ENCODE measurements at places on chromosomes 3 and 15.

- DNase-seq, result no peak
Observed at GRCh38 chr15:65761210-65761926, 30.7 kb downstream of the DENND4A start.

- DNase-seq, result no peak
Observed at GRCh38 chr3:183252118-183252782, 803 bp upstream of the B3GNT5 start.

- DNase-seq, result no peak
Observed at GRCh38 chr15:43463507-43463906, 29.4 kb downstream of the TP53BP1 start.

- peak; percentile 50 for DNase-seq
Observed at GRCh38 chr3:43389388-43390254, 103.3 kb downstream of the SNRK start.

GRCh38 chr3:72763751-72764440 is 84.3 kb downstream of the SHQ1 start:
- DNase-seq, result no peak

DNA sequence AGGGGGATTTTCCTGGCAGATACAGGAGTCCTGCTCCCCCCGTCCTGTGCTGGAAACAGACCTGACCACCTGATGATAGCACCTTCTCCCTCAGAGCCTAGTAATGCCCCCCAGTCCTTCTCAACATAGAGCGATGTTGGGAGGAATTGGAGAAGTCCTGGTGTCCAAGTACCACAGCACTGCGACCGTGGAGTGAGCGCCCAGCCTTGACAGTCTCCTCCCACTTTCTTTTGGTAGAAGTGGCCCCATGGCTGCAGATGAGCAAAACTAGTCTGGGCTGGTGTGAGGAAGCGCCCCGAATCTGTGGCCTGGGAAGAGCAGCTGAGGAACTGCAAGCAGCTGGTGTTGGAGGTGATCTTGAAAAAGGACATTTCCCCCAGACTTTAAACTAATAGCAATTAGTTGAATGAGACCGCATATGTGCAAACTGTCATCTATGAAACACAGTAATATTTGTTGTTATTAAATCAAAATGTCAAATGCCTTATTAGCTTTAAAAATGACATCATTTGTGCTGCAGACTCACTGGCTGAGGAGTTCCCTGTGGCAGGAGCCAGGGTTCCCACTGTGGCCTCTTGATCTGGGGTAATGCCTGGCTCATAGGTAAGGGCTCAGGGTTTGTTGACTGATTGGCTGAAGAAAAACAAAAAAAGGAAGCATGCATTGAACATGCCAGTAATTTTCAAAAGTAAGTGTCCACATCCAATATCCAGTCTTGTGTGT is 121.8 kb downstream of the CACNA2D3 start:
- DNase-seq, result no peak

DNA sequence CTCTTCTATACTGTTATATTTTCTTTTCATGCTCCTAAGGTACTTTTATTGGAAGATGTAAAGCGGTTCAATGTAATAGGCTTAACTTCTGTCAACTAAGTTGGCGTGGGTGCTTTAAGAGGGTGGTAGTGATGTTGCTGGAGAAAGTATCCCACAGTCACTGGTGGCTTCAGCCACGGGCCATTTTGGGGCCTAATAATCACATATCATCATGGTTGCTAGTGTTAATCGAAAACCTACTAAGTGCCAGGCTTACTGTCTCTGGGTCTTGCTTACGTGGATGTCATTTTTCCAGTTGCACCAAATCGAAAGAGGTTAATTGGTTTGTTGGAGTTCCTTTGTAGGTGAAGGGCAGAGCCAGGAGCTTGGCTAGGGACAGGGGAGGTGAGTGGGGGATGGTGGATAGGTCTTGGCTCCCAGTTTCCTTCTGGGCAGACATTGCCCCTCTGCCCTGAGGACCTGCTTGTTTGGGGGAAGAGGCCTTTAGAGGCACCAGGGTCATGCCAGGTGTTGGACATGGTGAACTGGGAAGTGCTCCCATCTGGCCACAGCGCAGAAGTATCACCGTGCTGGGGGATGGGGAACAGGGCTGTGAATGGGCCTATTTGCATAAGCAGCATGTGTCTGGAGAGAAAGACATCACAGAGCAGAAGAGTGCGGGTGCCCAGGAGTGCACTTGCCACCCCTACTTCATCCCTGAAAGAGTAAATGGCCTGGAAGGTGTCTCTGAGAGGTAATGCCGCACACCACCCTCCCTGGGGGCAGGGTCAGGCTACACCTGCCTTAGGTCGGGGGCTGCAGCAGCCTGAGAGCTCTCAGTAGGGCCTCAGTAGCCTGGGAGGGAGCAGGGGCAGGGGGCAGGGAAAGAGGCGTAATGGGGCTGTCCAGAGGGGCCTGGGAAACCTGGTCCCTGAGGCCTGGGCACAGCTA is 62.4 kb upstream of the POLG start:
- no peak for DNase-seq

- no peak for DNase-seq
Observed at GRCh38 chr3:146491303-146491702, 21.9 kb upstream of the PLSCR2 start.

DNA sequence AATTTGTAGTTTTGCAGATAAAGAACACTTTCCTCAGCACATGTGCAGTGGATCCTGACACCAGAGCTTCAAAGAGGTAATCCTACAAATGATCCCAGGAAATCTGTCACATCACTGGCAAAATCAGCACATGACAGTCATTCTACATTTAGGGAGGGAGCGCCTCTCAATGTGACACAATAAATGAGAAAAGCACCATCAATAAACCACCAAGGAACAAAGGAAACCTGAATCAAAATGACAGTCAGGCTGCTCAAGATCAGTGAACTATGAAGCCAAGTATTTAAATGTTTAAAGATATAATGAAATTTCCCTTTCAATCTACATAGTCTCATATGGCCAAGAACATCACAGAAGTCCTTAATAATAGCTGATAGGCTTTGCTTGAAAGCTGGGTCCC is 119.5 kb downstream of the LRRN1 start:
- DNase-seq, result no peak

GRCh38 chr15:71651750-71652186 is 158.6 kb upstream of the NR2E3 start:
- DNase-seq, result no peak

DNA sequence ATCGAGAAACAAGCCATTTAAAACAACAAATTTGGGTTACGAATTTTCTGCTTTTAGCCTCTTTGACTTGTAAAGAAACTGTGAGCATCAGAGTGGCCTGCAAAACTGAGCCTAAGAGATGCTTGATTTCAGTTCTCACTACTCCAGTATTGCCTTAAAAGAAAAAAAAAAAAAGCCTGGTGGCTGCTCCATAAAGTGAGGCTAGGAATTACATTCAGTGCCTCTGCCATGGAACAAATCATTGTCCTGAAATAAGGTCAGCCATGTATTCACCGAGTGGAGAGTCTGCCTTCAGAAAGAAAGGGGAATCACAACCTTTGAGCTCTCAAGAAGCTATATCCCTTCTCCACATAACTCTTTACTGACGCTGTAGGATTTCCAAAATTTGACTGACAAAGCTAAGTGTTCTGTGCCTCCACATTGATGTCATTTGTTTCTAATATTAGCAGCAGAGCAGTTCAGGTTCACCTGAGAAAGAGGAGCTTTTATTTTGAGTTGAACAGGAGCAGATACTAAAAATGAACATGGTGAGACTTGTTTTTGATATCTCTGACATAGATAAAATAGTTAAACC is 137.3 kb downstream of the SSR3 start:
- DNase-seq, result no peak

DNA sequence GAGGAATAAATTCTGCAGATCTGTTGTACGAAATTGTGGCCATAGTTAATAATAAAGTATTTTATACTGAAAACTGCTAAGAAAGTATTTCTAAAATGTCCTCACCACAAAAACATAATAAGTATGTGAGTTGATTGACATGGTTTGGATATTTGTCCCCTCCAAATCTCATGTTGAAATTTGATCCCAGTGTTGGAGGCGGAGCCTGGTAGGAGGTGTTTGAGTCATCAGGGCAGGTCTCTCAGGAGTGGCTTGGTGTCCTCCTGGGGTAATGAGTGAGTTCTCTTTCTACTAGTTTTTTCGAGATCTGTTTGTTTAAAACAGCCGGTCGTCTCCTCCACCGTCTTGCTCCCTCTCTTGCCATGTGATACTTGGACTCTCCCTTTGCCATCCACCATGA is 424.1 kb upstream of the KCNMB2 start:
- no peak for DNase-seq

DNA sequence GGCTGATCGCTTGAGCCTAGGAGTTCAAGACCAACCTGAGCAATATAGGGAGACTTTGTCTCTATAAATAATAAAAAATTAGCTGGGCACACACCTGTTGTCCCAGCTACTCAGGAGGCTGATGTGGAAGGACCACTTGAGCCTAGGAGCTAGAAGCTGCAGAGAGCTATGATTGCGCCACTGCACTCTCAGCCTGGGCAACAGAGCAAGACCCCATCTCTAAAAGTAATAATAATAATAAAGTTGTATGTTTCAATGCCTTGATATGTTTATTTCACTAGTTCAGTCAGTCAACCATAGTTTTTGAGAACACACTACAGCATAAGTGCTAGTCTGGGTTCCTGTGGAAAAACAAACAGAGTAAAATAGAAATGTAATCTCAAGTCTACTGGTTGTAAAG is 36.5 kb downstream of the IGF2BP2 start:
- no peak for DNase-seq

DNA sequence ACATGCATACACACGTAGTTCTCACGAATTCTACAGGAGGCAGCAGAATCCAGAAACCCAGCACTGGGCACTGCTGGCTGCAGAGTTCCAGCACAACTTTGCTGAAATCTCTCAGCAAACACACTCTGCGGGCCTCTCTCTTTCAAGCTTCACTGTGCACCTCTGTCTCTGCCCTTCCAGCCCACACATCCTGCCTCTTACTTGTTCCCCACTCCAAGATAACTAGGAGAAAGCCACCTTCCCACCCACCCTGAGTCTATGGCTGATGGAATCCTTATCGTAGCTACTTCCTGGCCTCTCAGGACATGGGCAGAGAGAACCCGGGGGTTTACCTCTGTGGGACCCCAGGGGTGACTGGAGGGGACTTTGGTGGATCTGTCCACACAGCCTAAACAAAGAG is 11.9 kb downstream of the ANP32A start:
- DNase-seq, result no peak

DNA sequence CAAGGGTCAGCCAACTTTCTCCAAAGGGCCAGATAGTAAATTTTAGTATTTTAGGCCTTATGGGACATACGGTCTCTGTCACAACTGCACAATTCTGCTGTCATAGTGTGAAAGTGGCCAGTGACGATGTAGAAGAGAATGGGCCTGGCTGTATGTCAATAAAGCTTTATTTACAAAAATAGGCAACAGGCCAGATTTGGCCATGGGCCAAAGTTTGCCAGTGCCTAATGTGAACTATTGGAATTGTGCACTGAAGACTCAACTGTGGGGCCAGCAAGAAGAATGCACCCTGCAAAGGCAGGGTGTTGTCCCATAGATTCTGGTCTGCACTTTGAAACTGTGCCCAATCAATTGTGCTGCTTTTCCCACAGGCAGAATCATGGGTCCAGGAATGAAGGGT is 69.4 kb upstream of the PRR23E start:
- no peak for DNase-seq

DNA sequence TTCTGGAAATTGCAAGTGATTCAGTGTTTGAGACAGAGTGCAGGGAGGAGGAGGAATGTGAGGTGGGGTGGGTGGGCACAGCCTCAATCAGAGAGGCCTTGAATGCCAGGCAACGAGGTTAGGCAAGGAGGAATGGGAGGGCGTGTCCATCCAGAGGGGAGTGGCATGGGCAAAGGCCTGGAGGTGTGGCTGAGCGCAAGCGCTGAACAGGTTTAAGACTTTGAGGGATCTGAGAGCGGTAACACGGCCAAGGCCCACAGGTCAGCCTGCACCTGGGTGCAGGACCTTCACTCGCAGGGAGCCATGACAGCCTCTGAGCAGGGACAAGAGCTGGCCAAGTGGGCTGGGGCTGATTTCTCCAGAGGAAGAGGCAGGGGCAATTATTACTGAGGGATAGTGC is 125.9 kb downstream of the TPRA1 start:
- no peak for DNase-seq

DNA sequence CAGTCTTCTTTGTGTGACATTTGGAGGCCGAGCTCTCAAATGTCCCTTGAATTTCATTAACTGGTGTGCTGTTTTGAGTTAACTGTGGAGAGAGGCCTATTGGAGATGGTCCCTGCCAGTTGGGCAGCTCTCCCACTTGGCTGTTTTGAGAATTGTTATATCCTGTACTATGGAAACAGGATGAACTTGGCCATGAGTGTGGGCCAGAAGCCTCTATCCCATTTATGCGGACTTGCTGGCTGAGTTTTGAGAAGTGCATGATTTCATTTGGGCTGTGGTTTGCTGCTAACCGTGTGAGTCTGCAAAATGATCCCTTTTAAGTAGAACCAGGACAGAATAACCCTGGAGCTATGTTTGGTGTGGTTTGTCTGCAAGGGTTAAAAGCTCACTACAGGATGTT is 366.0 kb downstream of the PTPRG start:
- DNase-seq, result no peak

DNA sequence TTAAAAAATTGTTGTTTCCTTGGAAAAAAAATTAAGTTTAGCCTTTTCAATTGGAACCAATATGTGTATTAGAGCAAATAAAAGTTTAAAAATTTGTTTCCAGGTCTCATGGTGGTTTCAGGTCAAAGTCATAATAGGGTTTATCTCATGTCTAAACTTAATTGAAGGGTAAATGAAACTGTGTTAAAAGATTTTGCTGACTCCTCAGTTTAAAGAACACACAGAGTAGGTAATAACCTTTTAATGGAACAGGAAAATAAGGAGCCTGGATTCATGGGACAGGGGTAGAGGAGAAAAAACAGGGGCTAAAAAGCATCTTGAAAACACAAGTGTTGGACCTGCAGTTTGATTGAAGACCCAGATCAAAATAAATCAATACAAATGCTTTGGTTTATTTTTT is 190.6 kb downstream of the MFSD1 start:
- DNase-seq, result no peak

- DNase-seq, result peak; percentile 42
Observed at GRCh38 chr3:195900436-195901355, 7.7 kb downstream of the TNK2 start.

DNA sequence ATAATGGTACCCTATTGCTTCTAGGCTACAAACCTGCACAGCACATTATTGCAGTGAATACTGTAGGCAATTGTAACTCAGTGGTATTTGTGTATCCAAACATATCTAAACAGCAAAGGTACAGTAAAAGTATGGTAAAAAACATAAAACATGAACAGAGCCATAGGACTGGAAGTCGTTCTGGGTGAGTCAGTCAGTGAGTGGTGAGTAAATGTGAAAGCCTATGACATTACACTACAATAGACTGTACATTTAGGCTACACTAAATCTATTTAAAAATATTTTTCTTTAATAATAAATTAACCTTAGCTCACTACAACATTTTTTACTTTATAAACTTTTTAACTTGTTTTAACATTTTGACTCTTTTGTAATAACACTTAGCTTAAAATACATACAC is 21.3 kb downstream of the RAB6B start:
- DNase-seq, result no peak

DNA sequence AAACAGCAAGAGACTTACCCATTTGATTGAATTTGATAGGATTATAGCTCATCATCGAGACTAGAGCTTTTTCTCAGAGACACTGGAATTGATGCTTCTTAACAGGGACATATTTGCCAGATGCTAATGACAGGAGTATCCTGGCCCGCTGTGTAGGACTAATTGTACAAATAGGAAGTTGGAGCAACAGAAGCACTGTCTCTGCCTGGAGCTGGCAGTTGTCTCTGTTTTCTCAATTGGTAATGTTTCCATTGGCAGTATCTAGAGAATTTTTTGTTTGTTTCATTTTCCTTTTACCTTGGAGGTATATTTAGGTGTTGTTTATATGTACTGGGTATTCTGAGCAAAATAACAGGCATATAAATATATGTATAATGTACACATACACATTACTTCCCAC is 8.9 kb upstream of the PCOLCE2 start:
- no peak for DNase-seq

Data from stimulated activated CD4-positive, alpha-beta T cell treated with anti-CD3 and anti-CD28 coated beads, Interleukin-4, amount 100 ng/mL, for 48 hours (primary cell).